ENCODE measurements at places on chromosomes 7 and 10. TPM values are rescaled to one million over a fixed set of nuclear protein-coding genes. Genes with fewer than 3 reads are reported as not detected.

GRCh38 chr10:100688201-100688600 lies 57.2 kb upstream of the PAX2 start:
- DNase-seq: no peak
- peaks cover 78% of the 10 kb centered on the region for H3K27me3 ChIP-seq
- H3K27ac ChIP-seq: no peak overlapping the region

DNA sequence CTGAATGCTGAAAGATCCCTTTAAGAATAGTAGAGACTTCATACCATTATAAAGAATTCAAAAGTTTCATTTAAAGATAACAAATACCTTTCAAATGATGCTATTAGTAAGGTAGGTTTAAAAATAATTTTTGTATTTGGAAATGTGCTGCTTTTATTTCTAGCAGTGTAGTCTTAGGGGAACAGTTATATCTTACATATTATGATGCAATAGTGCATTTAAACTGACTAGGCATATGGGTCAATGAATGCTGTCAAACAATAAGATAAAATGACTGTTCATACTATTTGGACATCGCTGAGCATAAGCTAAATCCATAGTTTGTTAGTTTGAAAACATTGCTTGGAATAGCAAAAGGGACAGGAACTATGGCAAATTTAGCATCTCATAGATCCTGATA lies 354.8 kb upstream of the SEMA3A start:
- no peaks in the 10 kb centered on the region for H3K27me3 ChIP-seq
- no peak overlapping the region for H3K27ac ChIP-seq
- DNase-seq: no peak

- no peak overlapping the region for H3K27ac ChIP-seq
- DNase-seq: no peak
Observed at GRCh38 chr7:41005374-41005901, 697.5 kb downstream of the INHBA start.

GRCh38 chr7:30853576-30853975 lies 58.1 kb upstream of the AQP1 start:
- no peak for DNase-seq
- H3K27ac ChIP-seq: no peak overlapping the region
- H3K4me1 ChIP-seq: no peaks in the 10 kb centered on the region
- H3K27me3 ChIP-seq: no peaks in the 10 kb centered on the region

GRCh38 chr10:126966938-126967337 lies 61.7 kb downstream of the DOCK1 start:
- no peaks in the 10 kb centered on the region for H3K27me3 ChIP-seq
- no peak for DNase-seq
- no peak overlapping the region for H3K27ac ChIP-seq
- H3K4me3 ChIP-seq: no peak overlapping the region
- H3K36me3 ChIP-seq: no peaks in the 10 kb centered on the region
- no peaks in the 10 kb centered on the region for H3K4me1 ChIP-seq

GRCh38 chr10:3741688-3742461 lies 43.1 kb downstream of the KLF6 start:
- H3K4me1 ChIP-seq: peaks cover 38% of the 10 kb centered on the region
- peaks cover 10% of the 10 kb centered on the region for H3K27me3 ChIP-seq
- H3K36me3 ChIP-seq: no peaks in the 10 kb centered on the region
- no peak for DNase-seq
- peak overlapping the region; percentile 79 for H3K27ac ChIP-seq

GRCh38 chr10:93408783-93409182 lies 73.4 kb downstream of the MYOF start:
- no peak for DNase-seq
- H3K27me3 ChIP-seq: no peaks in the 10 kb centered on the region
- no peak overlapping the region for H3K4me3 ChIP-seq
- peaks cover 36% of the 10 kb centered on the region for H3K4me1 ChIP-seq
- no peak overlapping the region for H3K27ac ChIP-seq

DNA sequence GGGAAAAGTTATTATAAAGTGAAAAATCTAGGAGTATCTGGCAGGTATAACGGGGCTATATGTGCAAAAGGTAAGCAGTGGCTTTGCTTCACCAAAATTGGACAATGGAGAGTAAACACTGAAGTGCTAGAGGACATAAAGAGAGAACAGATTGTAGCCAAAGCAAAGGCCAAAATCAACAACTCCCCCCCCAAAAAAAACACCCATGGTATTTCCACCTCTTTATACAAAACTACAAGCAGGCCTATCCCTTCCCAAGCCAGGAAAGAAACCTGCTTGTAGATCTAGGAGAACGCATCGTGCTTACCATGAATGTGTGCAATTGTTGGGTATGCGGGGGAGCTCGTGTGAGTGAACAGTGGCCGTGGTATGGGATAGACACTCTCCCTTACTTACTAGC lies 9.2 kb upstream of the AKR1B1 start:
- no peaks in the 10 kb centered on the region for H3K4me1 ChIP-seq
- H3K27ac ChIP-seq: no peak overlapping the region
- H3K36me3 ChIP-seq: peaks cover 6% of the 10 kb centered on the region
- H3K27me3 ChIP-seq: no peaks in the 10 kb centered on the region
- H3K4me3 ChIP-seq: no peak overlapping the region
- DNase-seq: no peak

DNA sequence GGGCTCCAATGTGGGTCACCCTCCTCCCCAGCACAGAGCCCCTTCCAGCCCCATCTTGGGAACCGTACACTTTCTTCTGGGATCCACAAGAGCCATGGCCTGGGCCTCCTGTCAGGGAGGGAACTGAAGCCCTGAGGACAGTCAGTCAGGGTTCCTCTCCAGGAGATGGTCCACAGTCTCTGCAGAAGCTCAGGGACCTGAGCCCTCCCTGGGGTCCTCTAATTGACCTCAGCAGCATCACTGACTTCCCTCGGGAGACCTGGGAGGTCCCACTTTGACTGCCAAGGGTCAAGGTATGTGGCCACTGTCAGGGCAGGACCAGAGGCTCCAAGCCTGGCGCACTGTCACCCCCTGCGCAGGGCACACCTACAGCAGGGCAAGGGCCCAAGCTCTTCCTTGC lies 32.3 kb downstream of the NOD1 start:
- peaks cover 3% of the 10 kb centered on the region for H3K36me3 ChIP-seq
- DNase-seq: no peak
- no peak overlapping the region for H3K27ac ChIP-seq
- no peak overlapping the region for H3K4me3 ChIP-seq
- H3K27me3 ChIP-seq: no peaks in the 10 kb centered on the region

GRCh38 chr10:35516102-35516670 lies 89.0 kb upstream of the GJD4 start:
- DNase-seq: no peak
- H3K4me3 ChIP-seq: no peak overlapping the region
- H3K4me1 ChIP-seq: peaks cover 23% of the 10 kb centered on the region

GRCh38 chr10:67171970-67172369 lies 246.1 kb downstream of the LRRTM3 start:
- H3K4me3 ChIP-seq: no peak overlapping the region
- no peaks in the 10 kb centered on the region for H3K27me3 ChIP-seq
- no peaks in the 10 kb centered on the region for H3K36me3 ChIP-seq
- H3K27ac ChIP-seq: no peak overlapping the region
- H3K4me1 ChIP-seq: no peaks in the 10 kb centered on the region
- DNase-seq: no peak

GRCh38 chr10:127619546-127620325 lies 70.6 kb downstream of the NPS start:
- H3K4me1 ChIP-seq: no peaks in the 10 kb centered on the region
- no peak for DNase-seq
- no peak overlapping the region for H3K27ac ChIP-seq
- H3K4me3 ChIP-seq: no peak overlapping the region
- no peaks in the 10 kb centered on the region for H3K36me3 ChIP-seq
- no peaks in the 10 kb centered on the region for H3K27me3 ChIP-seq

DNA sequence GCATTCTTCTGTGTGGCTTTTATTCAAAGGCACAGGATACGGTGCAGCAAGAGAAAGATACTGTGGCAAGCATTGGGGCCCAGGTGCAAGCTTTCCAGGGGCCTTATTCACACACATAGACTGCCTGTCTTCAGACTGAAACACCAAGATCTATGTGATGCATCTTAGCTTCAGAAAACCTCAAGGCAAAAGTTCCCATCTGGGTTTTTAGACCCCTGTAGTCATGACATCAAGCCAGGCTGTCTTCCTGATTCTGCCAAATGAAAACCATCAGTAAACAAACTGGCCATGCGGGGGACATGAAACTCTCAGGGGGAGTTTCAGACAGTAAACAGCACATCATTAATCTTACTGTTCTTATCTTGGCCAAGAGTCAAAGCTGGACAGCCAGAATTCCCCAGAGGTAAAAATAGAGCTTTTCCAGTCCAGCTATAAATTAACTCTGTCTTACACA lies 9.8 kb downstream of the AGBL3 start:
- H3K4me3 ChIP-seq: peak overlapping the region; percentile 47
- no peak for DNase-seq
- peak overlapping the region; percentile 31 for H3K27ac ChIP-seq
- peaks cover 59% of the 10 kb centered on the region for H3K4me1 ChIP-seq
- peaks cover 1% of the 10 kb centered on the region for H3K36me3 ChIP-seq

- H3K4me3 ChIP-seq: no peak overlapping the region
- peaks cover 49% of the 10 kb centered on the region for H3K4me1 ChIP-seq
- no peak for DNase-seq
Observed at GRCh38 chr7:132428247-132428919, 147.9 kb downstream of the PLXNA4 start.

- H3K27ac ChIP-seq: no peak overlapping the region
- no peak overlapping the region for H3K4me3 ChIP-seq
Observed at GRCh38 chr7:139976838-139977656, 85.7 kb downstream of the PARP12 start.

DNA sequence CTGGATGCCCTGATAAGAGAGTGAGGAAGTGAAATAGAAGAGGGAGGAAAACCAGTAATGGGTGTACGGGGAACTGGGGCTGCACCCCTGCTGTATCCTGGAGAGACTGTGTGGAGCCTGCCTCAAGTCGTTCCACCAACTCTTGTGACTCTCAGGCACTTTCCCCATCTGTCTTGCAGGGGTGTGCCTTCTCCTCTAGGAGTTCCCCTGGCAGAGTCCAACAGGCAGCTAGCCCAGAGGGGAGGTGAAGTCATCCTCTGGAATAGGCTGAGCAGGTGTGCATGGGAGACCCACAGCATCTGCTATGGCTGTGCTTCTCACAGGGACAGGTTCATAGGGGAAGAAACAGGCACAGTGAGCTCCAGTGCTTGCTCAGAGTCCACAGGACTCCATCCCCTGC lies 46.8 kb downstream of the WIPF3 start:
- no peak overlapping the region for H3K27ac ChIP-seq
- no peak overlapping the region for H3K4me3 ChIP-seq
- no peaks in the 10 kb centered on the region for H3K4me1 ChIP-seq
- no peak for DNase-seq

- no peak overlapping the region for H3K4me3 ChIP-seq
- H3K27me3 ChIP-seq: no peaks in the 10 kb centered on the region
- H3K36me3 ChIP-seq: no peaks in the 10 kb centered on the region
- DNase-seq: no peak
Observed at GRCh38 chr10:53223851-53224250, 451.3 kb upstream of the MBL2 start.

DNA sequence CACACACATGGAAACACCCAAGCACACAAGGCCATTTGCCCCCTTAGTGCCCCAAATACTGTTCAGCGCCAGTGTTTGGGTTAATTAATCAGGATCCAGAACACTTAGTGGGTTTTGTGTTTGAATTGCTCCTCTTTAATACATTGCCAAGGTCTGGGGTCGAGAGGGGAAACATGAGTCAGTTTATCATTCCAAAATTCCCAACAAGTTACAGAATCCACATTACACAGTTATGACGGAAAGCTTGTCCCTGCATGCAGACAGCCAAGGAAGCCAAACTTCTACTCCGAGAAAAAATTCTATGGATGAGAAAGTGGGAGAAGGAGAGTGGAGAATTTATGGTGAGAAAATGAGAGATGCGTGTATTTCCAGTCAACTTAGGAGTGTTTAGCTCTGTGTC lies 189.0 kb downstream of the NPSR1 start:
- no peak overlapping the region for H3K27ac ChIP-seq
- peaks cover 22% of the 10 kb centered on the region for H3K27me3 ChIP-seq
- no peak for DNase-seq

- H3K4me1 ChIP-seq: no peaks in the 10 kb centered on the region
- H3K27me3 ChIP-seq: peaks cover 5% of the 10 kb centered on the region
- H3K4me3 ChIP-seq: no peak overlapping the region
- DNase-seq: no peak
Observed at GRCh38 chr7:120164-120991, 72.0 kb upstream of the FAM20C start.

DNA sequence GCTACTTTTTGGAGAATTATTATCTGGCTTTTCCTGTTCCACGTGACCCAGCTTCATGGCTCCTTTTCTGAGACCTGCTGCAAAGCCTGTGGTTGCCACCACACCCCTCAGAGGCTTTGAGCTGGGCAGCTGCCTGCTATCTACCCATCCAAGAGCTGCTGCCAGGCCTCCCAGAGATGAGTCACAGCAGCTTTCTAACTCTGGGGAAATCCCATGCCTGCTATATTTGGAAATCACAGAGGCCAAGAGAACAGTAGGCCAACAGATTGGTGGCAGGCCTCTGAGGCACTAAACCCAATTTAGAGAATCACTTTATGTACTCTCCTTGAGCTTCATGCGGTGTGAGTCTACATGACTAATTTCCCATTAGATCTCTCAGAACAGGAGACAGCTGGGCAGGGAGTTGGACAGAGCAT lies 35.2 kb downstream of the SGCE start:
- no peak overlapping the region for H3K27ac ChIP-seq
- H3K4me1 ChIP-seq: peaks cover 12% of the 10 kb centered on the region
- no peaks in the 10 kb centered on the region for H3K36me3 ChIP-seq
- peak; percentile 72 for DNase-seq
- H3K4me3 ChIP-seq: no peak overlapping the region
- H3K27me3 ChIP-seq: peaks cover 6% of the 10 kb centered on the region

DNA sequence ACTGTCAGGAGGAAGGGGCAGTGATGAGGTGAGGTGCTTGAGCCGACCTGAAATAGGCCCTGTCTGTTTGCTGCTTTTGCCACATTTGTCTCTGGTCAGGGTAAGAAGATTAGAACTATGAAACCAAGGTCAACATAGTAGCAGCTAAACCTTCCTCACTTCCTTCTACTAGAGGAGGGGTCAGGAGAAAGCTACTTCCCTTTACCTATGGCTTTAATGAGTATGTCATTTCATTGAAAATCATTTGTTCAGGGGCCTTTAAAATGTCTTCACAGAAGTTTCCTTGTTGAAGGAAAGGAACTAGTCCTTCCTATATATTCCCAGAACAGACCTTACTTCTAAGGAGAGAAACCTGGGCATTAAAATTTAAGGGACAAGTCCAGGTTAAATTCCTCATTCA lies 19.0 kb downstream of the HYAL4 start:
- no peaks in the 10 kb centered on the region for H3K4me1 ChIP-seq
- H3K27me3 ChIP-seq: peaks cover 34% of the 10 kb centered on the region
- no peaks in the 10 kb centered on the region for H3K36me3 ChIP-seq
- no peak overlapping the region for H3K27ac ChIP-seq
- no peak overlapping the region for H3K4me3 ChIP-seq
- DNase-seq: no peak

- no peaks in the 10 kb centered on the region for H3K27me3 ChIP-seq
- H3K4me3 ChIP-seq: no peak overlapping the region
- no peaks in the 10 kb centered on the region for H3K36me3 ChIP-seq
- no peak overlapping the region for H3K27ac ChIP-seq
- DNase-seq: no peak
Observed at GRCh38 chr7:141915565-141915964, 634 bp upstream of the OR9A4 start.

GRCh38 chr7:36083626-36084380 lies 69.3 kb upstream of the EEPD1 start:
- H3K4me3 ChIP-seq: no peak overlapping the region
- no peaks in the 10 kb centered on the region for H3K36me3 ChIP-seq
- no peak for DNase-seq
- no peak overlapping the region for H3K27ac ChIP-seq

Gene MACROH2A2
- 8.4 TPM for total RNA-seq

Gene PTF1A
- total RNA-seq: not detected

Gene TRIM50
- not detected for total RNA-seq

Gene MYO3A
- not detected for total RNA-seq

Gene MBLAC1
- total RNA-seq: 3.4 TPM

Gene CCDC172
- not detected for total RNA-seq

Gene CYP2W1
- total RNA-seq: not detected

Gene WNT8B
- 0.22 TPM for total RNA-seq

Measured in activated T-cell treated with anti-CD3 and anti-CD28 coated beads, Interleukin-2, amount 50 U/mL, for 72 hours (primary cell).